Urinary bladder (tissue), 4 donors: ENCODE measurements at places on chromosomes 13 and 19.

DNA sequence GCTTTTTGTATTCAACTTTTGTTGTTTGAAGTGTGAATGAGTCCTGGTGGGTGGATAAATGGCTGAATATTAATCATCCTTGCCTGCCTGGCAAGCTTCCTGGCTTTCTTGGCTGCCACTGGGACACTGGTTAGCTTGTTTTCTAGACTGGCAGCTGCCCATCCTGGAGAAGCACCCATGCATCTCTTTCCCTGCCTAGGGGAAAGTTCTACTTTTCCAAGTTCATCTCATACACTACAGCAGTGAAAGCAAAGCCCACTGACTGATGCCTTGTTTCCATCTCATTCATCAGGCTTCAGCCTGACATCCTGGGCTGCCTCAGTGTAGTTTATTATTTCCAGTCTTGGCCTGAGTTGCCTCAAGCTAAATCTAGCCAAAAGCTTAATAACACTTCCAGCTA is 244.8 kb downstream of the PCDH20 start:
- no peak for DNase-seq

DNA sequence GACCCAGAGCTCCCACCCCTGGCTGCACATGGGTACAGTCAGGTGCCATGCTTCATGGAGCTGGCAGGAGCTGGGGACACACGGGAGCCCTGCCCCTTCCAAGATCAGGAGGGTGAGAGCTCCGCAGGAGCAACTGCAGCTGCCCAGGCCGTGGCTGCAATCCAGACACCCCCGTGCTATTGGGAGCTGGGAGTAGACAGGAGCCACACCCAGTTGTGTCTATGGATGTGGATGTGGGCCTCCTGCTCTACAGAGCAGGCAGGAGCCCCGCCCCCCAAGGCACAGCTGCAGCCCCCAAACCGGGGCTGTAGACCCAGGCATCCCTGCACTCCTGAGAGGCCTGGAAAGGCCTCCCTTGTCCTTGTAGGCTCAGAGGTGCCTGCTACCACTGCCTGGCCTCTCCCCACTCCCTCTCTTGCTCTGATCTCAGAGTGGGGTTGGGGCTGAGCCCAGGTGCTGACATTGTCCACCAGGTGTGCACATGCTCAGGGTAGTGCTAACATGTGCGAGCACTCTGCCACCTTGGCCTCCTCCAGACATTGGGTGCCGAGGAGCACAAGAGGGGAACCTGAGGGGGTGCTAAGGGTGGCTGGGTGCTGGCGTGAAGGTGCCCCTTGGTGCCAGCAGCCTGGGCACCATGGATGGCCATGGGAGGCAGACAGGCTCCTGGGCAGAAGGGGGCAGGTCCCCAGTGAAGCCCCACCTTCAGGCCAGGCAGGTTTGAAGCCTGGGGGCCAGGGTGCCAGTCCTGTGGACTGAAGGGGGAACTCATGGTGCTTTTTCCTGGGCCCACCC is 8.0 kb upstream of the BAX start:
- DNase-seq, result no peak

DNA sequence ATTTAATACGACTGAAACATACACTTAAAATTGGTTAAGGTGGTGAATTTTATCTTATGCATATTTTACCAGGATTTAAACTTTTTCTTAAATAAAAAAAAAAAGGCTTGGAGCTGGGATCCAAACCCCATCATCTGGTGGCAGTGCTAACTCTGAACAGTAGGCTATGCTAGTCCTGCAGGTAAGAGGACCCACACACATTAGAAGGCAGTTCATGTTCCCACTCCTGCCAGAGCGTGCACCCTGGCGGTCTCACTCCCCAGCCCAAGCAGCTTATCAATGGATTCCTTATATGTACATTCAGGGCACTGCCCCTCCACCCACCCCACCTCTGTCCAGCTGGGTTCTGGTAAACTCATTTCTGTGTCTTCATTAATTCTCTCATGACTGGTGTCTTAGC is 31.3 kb upstream of the CEBPA start:
- DNase-seq, result no peak

DNA sequence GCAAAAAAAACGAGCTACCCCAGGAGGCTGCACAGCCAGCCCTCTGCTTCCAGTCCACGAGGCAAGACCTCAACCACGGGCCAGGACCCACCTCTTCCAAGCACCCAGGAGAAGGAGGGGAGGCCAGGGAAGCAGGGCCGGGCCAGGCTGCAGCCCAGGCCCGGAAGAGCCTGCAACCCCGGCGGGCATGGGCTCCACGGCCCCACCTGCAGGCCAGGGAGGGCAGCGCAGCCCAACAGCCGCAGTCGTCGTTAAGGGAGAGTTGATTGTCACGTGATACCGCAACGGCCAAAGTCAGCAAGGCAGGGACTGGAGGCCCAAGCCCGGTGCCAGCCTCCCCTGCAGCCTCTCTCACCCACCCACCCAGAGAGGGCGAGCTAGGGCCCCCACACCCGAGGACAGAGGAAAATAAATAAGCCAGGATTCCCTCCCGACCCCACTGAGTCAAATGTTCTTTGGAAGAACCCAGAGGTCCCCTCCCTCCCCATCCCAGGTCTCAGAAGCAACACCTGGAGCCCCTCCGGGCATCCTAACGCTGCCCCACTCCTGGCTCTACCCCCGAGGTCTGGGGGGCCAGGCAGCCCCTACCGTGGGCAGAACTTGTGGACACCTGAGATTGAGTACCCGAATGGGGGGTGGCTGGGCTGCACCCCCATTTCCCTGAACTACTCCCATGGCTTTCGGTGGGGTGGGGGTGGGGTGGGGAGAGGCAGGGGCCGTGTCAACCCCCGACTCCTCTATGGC is 5.2 kb upstream of the REXO1 start:
- no peak for DNase-seq

- DNase-seq, result no peak
Observed at GRCh38 chr19:1133471-1133929, 29.7 kb downstream of the GPX4 start.

DNA sequence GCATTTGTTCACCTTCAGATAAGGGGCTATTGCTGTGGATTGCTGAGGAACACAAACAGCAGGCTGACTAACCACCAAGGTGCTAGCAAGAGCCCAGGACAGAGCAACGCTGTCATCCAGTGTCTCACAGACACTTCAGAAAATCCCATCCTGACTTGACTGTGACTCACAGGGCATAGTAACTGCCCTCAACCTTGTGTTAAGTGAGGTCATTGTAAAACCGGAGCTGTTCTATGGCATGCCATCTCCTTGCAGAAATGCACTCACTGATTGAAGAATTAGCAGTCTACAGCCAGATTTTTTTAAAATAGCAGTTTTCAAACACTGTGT is 51.1 kb downstream of the TNFRSF19 start:
- no peak for DNase-seq

DNA sequence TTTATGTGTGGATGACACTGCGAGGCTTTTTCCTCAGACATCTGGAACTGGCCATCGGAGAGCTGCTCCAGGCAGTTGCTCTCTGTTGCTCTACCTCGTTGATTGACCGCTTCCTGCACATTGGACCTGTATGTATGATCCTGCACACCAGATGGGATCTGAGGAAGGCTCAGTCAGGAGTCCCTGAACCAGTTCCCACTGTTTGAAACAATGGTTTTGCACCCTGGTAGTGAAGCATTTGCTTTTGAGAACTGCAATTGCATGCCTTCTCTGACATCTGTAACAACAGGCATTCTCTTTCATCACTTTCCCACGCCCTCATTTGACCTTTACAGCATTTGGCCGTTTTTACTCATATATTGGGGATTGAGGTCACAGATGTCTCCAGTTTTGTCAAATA is 61.1 kb upstream of the NPAS1 start:
- no peak for DNase-seq

GRCh38 chr13:44609137-44609536 is 33.0 kb upstream of the TSC22D1 start:
- DNase-seq, result no peak

DNA sequence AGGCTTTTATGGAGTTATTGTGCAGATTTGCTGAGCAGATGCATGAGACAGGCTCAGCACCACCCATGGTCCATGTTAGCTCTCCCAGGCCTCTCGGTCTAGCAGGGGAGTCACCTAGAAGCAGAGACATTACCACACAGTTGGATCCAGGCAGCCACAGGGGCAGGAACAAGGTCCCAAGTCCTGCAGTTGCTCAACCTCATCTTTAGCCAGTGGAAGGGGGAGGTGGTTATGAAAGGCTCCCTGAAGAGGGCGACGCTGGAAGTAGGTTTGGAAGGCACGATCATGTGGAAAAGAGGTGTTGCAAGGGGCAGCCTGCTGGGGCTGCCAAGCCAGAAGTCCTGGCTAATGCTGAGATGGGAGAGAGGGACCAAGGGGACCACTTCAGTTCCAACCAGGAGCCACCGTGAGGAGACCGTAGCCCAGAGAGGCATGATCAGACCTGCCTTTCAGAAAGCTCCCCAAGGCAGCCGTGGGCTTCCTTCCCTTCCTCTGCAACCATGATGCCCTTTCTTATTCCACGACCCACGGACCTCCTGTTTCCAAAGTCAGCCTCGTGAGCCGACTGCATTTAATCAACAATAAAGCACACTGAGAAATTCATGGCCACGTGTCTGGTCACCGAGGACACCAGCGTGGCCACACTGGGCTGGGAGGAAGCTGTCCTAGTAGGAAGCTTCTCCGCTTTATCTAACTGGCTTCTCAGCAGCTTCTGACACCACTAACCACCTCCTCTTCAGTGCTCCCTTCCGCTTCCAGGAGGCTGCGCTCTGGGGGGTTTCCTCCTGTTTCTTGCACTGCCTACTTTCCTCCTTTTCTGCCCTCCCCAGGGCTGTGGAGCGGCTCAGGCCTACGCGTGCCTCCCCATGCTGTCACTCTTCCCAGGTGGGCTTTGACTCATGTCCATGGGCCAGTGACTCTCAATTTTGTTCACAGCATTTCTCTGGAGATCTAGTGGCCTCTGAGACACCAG is 2.6 kb downstream of the AP1M1 start:
- no peak for DNase-seq

DNA sequence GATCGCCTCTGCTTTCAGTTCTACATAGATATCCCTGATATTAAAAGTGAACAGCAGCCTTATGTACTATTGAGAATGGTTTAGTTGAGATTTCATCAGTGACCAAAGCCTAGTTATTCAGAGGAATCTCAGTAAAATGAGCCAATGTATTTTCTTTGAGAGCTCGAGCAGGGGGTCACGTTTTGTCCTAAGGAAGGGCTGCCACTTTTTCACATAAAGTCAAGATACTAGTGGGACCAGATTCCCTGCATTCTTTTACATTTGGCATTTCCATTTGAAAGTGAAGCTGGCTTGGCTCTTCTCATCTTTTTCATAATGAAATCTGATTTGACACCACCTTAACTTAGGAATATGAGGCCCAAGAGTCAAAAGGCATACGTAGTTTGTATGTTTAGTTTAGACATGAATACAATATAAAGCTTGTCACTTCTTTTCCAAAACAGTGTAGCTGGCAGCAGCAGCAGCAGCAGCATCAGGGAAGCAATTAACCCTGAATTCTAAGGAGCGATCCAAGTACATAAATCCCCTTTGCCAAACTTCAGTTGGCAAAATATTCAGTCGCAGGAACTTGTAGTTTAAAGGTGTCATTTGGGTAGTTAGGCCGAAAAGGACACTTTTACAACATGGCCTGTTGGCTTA is 1752.2 kb upstream of the PCDH20 start:
- no peak for DNase-seq

GRCh38 chr19:5707576-5708575 is 12.1 kb downstream of the LONP1 start:
- DNase-seq, result no peak

DNA sequence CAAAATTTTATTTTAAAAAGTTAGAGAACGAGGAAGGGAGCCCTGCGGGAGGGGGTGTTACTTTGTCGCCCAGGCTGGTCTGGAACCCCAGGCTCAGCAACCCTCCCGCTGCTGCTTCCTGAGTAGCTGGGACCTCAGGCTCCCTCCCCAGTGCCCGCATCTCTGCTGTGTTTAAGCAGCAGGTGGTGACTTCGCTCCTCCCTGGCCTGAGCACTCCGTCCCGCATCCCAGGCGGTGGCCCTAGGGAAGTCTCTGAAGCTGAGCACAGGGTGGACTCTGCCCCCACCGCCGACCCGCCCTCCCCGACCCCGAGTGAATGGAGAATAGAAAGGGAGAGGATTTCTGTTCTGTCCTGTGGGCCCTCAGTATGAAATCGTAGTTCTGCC is 30.5 kb downstream of the ZNF701 start:
- no peak for DNase-seq

DNA sequence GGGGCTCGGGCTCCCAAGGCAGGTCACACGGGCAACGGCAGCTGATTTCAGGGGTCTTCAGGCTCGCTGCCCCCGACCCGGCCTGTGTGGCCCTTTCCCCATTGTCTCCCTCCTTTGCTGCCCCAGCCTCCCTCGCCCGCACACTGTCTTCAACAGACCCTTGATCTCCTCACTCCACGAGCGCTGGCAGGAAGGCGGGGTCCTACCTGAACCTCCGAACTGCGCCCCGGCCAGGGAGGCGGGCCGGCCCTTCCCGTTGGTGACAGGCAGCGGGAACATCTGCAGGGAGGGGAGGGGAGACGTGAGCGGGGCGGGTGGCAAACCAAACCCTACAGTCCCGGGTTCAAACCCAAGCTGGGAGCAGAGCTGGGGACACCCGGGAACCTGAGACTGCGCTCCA is 6.3 kb downstream of the TCF3 start:
- no peak for DNase-seq

DNA sequence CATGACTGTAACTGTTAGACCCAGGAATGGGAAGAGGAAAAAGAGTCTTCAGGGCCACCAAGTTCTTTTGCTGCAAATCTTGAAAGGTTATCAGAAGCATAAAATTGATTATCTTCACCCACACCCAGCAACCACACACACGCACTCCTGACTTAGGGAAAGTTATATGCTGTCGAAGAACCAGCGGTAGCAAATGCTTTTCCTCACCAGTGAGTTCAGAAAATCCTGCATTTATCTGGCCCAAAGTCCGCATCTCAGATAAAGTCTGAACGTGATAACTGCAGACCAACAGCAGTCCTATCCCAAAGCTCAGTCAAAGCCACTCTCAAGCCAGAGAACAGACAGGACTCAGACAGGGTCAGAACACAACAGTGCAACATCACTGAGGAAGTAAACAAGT is 115.6 kb downstream of the IRS2 start:
- DNase-seq, result no peak

- DNase-seq, result no peak
Observed at GRCh38 chr19:18777301-18778075, 13.6 kb downstream of the COMP start.

- no peak for DNase-seq
Observed at GRCh38 chr19:41939861-41940730, 11.8 kb upstream of the ERFL start.

- no peak for DNase-seq
Observed at GRCh38 chr13:59671881-59672280, 491.8 kb downstream of the DIAPH3 start.

- no peak for DNase-seq
Observed at GRCh38 chr19:43351998-43352746, 1.3 kb upstream of the CD177 start.

- DNase-seq, result no peak
Observed at GRCh38 chr13:44276061-44276460, 97.6 kb upstream of the SERP2 start.

DNA sequence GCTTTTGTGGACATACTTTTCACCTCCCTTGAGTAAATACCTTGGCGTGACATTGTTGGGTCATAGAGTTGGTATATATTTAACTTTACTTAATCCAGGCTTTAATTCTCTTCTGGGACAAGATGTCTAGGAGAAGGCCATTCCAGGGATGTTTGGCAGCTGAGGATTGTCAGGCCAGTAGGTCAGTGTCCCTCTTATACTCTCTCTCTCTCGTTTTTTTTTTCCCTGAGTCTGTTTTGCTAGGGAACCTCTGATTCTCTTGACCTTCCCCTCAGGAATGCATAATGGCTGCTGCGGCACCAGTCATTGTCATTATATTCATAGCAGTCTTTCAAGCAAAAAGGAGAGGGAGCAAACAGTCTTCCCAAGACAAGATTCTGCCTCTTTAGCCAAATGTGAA is 48.8 kb downstream of the BICRA start:
- no peak for DNase-seq
